ENCODE measurements at places on chromosomes 12 and 14. TPM values are rescaled to one million over a fixed set of nuclear protein-coding genes. Genes with fewer than 3 reads are reported as not detected.

DNA sequence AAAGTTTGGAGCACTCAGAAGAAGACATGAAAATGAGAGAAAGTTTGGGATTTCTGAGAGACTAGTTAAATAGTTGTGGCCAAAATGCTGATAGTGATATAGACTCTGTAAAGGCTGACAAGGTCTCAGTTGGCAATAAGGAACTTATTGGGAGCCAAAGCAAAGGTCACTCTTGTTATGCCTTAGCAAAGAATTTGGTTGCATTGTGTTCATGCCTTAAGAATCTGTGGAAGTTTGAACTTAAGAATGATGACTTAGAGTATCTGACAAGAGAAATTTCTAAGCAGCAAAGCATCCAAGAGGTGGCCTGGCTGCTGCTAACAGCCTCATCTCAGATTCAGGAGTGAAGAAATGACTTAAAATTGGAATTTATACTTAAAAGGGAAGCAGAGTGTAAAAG, 113.8 kb downstream of the PIK3C2G start:
- no peak overlapping the region for H3K4me3 ChIP-seq
- no peaks in the 10 kb centered on the region for H3K4me1 ChIP-seq
- H3K36me3 ChIP-seq = no peaks in the 10 kb centered on the region
- no peak for DNase-seq

DNA sequence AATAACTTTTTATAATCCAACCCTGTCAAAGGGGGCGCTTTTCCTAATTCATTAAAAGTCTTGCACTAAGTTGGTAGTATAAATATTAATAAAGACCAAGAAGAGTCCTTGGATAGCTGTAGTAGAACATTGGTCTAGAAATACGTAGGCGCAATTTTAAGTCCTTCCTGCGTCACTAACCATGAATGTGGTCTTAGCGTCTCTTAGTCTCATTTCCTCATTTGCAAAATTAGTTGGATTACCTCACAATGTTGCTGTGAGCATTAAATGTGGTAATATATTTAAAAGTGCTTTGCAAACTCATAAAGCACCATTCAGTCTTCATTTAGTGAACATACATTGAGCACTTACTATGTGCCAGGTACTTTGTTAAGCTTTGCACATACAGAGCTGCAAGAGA, 149.7 kb downstream of the AEBP2 start:
- no peaks in the 10 kb centered on the region for H3K4me1 ChIP-seq
- H3K36me3 ChIP-seq = peaks cover 9% of the 10 kb centered on the region
- H3K4me3 ChIP-seq = no peak overlapping the region
- H3K27me3 ChIP-seq = no peaks in the 10 kb centered on the region

DNA sequence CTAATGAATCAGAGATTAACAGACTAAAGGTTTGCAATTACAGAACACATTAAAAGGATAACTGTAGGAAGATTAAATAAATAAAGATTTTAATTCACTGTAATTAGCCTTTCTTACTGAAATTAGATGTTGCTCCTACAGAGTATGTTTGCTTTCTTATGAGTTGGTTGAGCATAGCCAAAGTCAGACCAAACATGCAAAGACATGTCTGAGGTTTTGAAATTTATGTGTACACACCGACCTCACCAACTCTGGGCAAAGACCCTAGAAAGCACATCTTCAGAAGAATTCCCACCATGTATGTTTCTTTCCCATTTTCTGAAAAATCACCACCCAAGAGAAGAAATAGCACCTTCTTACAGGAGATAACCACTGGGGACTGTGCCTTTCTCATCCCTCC, 159.2 kb downstream of the PAX9 start:
- no peak overlapping the region for H3K4me3 ChIP-seq
- H3K4me1 ChIP-seq = no peaks in the 10 kb centered on the region
- H3K27ac ChIP-seq = no peak overlapping the region
- no peaks in the 10 kb centered on the region for H3K27me3 ChIP-seq
- DNase-seq = no peak
- H3K36me3 ChIP-seq = no peaks in the 10 kb centered on the region

GRCh38 chr14:92948647-92949046, 25.7 kb downstream of the CHGA start:
- H3K4me1 ChIP-seq = peaks cover 7% of the 10 kb centered on the region
- H3K27me3 ChIP-seq = no peaks in the 10 kb centered on the region
- H3K4me3 ChIP-seq = no peak overlapping the region
- peaks cover 10% of the 10 kb centered on the region for H3K36me3 ChIP-seq
- no peak for DNase-seq

GRCh38 chr12:105221583-105222283, 14.2 kb downstream of the APPL2 start:
- peaks cover 13% of the 10 kb centered on the region for H3K4me1 ChIP-seq
- no peak for DNase-seq
- no peaks in the 10 kb centered on the region for H3K27me3 ChIP-seq
- no peak overlapping the region for H3K4me3 ChIP-seq

DNA sequence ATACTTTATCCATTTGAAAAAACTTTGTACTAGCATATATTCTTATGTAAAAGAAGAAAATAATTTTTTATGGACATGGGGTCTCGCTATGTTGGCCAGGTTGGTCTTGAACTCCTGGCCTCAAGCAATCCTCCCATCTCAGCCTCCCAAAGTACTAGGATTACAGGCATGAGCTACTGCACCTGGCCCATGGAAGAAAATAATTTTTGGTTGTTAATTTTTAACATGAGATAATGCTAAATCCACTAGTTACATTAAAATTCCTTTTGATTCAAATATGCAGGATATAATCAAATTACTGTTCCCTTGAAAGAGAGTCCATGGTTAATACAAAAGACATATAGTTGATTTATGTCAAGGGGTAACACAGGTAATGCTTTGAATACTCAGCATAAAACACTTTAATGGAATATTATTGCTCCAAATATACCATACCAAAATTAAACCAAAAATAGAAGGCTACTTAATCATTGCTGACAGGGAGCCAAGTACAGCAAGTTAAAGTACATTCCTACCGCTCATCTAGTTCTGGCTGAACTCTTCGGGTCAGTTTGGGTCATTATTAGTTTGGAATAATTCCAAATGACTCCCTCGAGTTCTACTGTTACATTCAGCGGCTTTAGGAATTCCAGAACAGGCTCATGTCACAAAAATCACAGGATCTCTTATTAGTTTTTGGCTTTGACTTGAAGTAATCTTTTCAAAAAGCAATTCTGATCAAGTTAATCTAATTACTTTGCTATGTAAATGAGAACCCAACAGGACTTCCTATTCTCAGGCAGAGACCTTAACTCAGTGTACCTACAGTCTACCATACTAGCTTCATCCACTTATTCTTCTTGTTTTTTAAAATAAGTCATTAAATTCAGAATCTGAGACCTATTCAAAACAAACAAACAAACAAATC, 6.1 kb downstream of the SOS2 start:
- peaks cover 22% of the 10 kb centered on the region for H3K36me3 ChIP-seq
- no peak for DNase-seq
- peaks cover 32% of the 10 kb centered on the region for H3K4me1 ChIP-seq
- H3K27ac ChIP-seq = no peak overlapping the region
- H3K4me3 ChIP-seq = no peak overlapping the region

DNA sequence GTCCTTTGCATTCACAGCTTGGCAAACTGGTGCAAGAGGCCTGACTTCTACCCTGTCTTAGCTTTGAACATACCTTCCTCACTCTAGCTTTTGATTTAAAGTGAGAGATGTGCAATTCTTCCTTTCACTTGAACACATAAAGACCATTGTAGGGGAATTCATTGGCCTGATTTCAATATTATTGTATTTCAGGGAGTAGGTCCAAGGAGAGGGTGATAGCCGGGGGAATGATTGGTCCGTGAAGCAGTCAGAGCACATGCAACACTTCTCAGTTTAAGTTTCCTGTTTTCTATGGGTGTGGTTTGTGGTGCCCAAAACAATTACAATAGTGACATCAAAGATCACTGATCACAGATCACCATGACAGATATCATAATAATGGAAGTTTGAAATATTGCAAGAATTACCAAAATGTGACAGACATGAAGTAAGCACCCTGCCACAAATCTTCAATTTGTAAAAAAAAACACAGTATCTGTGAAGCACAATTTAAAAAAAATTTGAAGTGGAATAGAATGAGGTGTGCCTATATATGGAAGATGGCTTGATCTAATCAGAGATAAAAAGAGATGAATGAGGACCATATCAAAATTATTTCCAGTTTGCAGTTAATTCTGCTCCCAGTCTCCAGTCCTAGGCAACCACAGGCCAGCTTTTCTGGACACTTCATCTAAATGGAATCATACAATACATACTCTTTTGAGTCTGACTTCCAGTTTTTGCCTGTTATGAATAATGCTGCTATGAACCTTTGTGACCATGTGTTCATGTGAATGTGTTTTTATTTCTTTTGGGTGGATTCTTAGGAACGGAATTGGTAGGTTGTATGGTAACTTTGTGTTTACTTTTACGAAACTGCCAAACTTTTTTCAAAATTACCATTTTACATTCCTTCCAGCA, 23.2 kb downstream of the BORCS5 start:
- no peak overlapping the region for H3K4me3 ChIP-seq
- H3K4me1 ChIP-seq = peaks cover 70% of the 10 kb centered on the region
- peaks cover 52% of the 10 kb centered on the region for H3K36me3 ChIP-seq

- no peak for DNase-seq
- no peaks in the 10 kb centered on the region for H3K36me3 ChIP-seq
- peaks cover 21% of the 10 kb centered on the region for H3K27me3 ChIP-seq
- no peak overlapping the region for H3K27ac ChIP-seq
Observed at GRCh38 chr12:10031771-10032175, 1.3 kb downstream of the CLEC9A start.

DNA sequence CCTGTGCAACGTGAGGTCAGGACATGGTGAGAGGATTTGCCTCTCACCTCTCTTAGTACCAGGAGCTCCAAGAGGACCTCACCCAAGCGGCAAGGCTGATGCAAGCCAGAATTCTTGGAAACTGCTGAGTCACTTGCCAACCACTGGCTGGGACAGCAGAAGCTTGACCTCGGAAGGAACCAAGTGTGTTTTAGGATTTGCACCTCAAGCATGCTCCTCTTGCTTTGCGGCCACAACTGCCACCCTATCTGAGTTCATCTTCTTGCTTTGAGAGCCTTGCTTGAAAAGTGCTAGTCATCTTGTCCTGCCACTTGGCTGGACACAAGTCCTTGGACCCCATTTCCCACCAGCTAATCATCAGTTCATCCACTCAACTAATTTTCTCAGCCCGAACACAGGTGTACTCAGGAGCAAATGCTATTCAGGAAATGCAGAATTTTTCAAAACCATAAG, 195.8 kb downstream of the SLC25A21 start:
- H3K27me3 ChIP-seq = no peaks in the 10 kb centered on the region
- no peak overlapping the region for H3K27ac ChIP-seq
- H3K36me3 ChIP-seq = no peaks in the 10 kb centered on the region

DNA sequence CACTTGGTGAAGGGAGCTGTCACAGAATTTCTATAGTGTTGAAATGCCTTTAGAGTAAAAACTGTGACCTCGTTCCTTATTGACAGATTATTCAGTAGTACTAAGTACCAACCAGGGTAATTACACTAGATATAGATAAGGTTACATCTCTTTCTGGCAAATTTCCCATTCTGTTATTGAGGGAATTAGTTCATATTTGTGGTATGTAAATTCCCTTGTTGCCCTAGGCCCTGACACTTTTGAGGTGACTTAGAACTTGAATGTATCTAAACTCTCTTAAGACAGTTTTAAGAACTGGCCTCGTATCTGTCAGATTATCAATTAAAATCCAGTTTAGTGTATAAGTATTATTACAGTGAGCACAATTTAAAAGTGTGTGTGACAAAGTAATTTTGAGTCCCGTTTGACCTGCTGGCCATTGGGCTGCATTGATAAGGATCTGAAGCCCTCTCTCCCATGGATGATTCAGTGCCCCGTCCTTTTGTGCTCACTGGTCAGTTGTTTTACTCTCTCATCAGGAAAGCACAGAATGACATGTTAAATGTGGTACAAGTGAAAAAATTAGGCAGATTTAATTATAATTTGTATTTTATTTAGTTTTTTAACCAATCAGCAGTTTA, 123.2 kb downstream of the GPR135 start:
- DNase-seq = no peak
- H3K36me3 ChIP-seq = peaks cover 3% of the 10 kb centered on the region

- H3K4me1 ChIP-seq = no peaks in the 10 kb centered on the region
- H3K27me3 ChIP-seq = no peaks in the 10 kb centered on the region
- no peak overlapping the region for H3K4me3 ChIP-seq
- DNase-seq = no peak
Observed at GRCh38 chr12:97425380-97425779, 37.2 kb upstream of the RMST start.

DNA sequence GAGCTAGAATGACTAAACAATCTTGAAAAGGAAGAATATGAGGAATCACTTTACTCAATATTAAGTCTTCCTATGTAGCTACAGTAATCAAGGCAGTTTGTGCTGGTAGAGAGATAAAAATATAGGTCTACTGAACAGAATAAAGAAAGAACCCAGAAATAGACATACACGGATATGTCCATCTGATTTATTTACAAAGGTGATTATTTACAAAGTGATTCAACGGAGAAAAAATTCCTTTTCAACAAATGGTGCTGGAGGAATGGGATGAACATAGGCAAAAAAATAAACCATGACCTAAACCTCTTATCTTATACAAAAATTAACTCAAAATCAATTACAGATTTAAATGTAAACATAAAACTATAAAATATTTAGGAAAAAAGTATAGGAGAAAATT, 36.6 kb downstream of the TAOK3 start:
- DNase-seq = no peak
- H3K4me1 ChIP-seq = peaks cover 14% of the 10 kb centered on the region
- H3K27ac ChIP-seq = no peak overlapping the region
- peaks cover 30% of the 10 kb centered on the region for H3K36me3 ChIP-seq
- no peak overlapping the region for H3K4me3 ChIP-seq

GRCh38 chr12:52230364-52231281, 2.4 kb upstream of the KRT7 start:
- no peak overlapping the region for H3K27ac ChIP-seq
- no peaks in the 10 kb centered on the region for H3K36me3 ChIP-seq
- no peak overlapping the region for H3K4me3 ChIP-seq
- DNase-seq = no peak
- peaks cover 78% of the 10 kb centered on the region for H3K27me3 ChIP-seq

DNA sequence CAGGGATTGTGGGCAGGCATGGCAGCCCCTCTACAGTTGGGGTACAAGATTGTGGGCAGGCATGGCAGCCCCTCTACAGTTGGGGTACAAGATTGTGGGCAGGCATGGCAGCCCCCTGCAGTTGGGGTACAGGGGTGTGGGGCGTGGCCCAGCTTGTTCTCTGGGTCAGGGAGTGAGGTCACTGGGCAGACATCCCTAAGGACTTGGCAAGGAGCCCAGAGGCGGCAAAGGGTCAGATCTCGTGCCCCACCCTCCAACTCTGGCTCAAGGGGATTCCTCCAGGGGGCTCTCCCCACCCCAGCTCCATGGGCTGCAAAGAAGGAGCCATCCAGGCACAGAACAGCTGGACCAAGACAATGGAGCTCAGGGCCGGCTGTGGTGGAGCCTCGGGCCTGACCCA, 25.8 kb upstream of the NUDT14 start:
- DNase-seq = no peak
- no peak overlapping the region for H3K27ac ChIP-seq
- no peak overlapping the region for H3K4me3 ChIP-seq
- no peaks in the 10 kb centered on the region for H3K36me3 ChIP-seq
- H3K4me1 ChIP-seq = peaks cover 5% of the 10 kb centered on the region

The SMIM41 gene
- not detected for total RNA-seq

The TROAP gene
- 89.5 TPM for total RNA-seq

The PTPRO gene
- 0.15 TPM for total RNA-seq

The RNASE4 gene
- 0.75 TPM for total RNA-seq

The CCDC196 gene
- total RNA-seq = not detected

The TMCC3 gene
- 0.29 TPM for total RNA-seq

The CACNA2D4 gene
- 5.9 TPM for total RNA-seq

The DCN gene
- total RNA-seq = not detected

The IGF1 gene
- total RNA-seq = 1.1 TPM

The TMEM19 gene
- total RNA-seq = 16.6 TPM
